ENCODE measurements at places on chromosomes 16 and 17.
A peak's percentile ranks its signal among the peaks of the same experiment; 100 is the strongest.

GRCh38 chr17:12927541-12928425 is 90.0 kb downstream of the ELAC2 start:
- peak; percentile 47 for DNase-seq

- DNase-seq: no peak
Observed at GRCh38 chr17:16460796-16461605, 31.0 kb downstream of the LRRC75A start.

GRCh38 chr17:28345419-28346198 is 10.0 kb downstream of the TNFAIP1 start:
- no peak for DNase-seq

DNA sequence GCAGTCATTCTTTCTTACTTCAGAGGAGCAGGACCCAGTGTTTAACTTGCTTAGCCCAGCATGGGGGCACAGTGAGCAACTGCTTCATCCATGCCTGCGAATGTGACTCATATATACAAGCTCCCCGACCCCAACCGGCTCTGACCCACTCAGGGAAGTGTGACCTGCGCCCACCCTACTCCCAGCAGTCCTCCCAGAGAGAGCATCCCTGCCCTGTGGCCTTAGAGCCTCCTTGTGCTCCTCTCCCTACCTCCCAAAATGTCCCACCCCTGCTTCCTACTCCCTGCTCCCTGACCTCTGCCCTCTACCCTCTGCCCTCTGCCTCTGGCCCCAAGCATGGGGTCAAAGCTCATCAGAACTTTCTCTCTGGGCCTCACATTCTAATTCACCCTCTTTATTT is 46.9 kb upstream of the DLX4 start:
- no peak for DNase-seq

DNA sequence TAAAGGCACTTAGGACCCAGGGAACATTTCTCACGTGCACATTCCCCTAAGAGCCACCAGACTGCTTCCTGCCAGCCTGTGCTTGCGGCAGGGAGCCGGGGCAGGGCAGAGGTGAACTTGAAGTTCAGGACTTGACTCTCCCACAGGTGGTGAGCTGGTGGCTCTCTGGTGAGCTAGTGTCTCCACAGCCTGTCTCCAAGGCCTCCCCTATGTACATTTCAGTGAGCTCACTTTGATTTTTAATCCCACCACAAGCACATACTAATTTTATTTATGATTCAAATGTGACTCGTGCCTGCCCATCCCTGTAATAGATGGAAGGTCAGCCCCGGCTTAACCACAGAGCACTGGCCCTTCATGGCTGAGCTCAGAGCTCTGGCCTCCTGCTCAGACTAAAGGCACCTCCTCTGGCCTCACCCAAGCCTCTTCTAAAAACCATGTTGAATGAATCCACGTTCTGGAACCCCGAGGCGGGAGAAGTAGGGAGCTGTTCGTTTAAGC is 9.2 kb downstream of the SNN start:
- peak; percentile 69 for DNase-seq

- no peak for DNase-seq
Observed at GRCh38 chr17:3852561-3852960, 6.5 kb upstream of the NCBP3 start.

DNA sequence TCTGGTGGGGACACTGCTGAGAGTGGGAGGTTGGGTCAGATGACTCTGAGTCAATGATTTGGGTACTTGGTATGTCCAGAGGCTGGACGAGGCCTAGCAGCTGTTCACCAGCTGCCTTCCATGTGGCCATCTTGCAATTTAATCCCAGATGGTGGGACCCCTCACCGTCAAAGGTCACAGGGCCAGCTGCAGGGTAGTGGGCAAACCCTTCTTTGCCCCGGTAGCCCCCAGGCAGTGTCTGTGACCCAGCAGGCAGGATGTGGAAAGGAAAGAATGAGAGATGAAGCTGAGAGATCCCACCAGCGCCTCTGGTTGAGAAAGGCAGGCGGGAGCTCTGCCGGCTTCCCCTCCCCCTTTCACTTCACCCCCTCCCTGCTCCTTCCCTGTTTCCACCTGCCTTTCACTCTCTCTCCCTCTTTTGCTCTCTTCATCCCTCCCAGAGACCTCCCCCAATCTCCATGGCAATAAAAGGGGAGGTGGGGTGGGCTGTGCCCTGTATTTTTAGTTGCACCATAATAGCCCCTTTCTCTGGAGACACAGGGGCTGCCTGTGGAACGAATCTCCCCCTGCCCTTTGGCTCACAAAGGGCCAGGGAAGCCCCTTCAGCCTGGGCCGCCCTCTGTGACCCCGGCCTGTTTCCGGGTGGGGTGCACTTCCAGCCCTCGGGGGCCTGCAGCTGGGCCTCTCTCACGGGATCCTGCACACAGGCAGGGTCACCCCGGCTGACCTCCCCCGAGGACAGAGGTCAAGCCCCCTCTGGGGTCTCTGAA is 20.2 kb downstream of the CDK5RAP3 start:
- DNase-seq: peak; percentile 36

GRCh38 chr16:65704866-65705265 is 583.0 kb upstream of the CDH11 start:
- DNase-seq: no peak

- DNase-seq: no peak
Observed at GRCh38 chr16:14139872-14140271, 68.8 kb downstream of the MRTFB start.

DNA sequence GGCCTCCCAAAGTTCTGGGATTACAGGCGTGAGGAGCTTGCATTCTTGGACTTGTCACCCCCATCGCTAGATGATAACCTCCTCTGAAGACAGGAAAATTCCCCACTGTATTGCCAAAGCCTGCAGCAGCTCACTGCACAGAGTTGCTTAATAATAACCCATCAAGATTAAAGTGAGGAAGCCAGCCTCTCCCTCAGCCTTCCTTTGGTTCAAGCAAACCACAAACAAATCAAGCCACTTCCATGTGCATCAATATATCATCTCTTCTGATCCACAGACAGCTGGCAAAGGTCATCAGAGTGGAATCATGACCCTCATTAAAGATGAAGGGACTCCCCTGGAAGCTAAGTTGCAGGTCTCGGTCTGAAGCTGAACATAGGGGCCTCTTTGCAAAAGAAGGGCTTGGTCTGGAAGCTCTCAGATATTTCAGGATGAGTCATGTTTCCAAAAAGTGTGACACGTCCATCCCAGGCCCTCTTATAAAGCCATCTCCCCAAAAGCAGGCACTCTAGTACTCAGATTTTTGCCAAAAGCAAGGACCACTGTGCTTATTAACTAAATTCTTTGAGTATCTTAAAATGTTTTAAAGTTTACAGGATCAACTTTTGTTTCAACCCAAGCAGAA is 4.8 kb downstream of the EMP2 start:
- peak; percentile 38 for DNase-seq

DNA sequence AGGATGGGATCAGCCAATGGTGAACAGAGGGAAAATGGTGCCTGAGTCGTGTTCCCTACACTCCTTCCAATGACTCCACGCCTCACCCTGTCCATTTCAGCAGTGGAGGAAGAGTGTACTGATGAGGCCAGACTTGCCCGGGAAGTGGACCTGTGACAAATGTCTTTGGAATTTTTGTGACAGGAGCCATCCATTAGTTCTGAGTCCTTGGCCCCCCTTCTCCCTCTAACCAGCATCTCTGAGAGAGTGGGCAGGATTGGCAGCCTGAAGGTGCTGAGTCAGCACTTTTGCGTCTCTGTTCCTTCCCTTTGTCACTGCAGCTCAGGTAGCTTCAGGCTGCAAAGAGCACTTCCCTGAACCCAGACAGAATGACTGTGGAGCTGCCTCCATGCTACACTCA is 30.8 kb downstream of the BEAN1 start:
- DNase-seq: no peak

DNA sequence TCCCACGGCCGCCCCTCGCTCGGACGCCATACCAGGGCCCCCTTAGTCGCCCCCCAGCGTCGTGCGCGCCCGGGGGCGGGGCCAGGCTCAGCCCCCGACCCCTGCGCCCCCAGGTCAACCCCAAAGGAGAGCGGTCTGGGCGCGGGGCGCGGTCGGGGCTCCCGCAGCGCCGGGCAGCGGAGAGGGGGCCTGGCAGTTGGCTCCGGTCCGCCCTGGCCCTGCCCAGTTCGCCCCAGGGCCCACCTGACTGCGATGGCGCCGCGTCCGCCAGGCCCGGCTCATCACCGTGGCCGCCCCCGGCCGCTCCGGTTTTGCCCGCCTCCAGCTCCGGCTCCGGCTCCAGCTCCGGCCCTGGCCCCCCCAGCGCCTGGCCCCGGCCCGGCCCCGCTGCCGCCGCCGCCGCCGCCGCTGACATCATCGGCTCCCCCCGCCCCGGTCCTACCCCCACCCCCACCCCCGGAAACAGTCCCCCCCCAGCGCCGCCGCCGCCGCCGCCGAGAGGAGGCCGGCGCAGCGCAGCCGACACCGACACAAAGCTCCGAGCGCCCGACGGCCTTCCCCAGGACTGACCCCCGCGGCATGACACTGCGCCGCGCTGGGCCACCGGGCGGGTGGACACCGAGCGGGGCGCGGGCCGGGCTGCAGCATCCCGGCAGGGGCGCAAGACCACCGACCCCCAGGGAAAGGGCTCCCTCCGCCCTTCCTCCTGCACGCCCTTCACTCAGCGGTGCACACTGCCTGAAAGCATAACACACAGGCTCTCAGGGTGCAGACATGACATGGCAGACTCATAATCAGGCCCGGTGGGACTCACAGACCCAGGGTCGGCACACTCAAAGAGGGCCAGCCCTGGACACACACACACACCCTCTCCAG is at the start of gene ZBTB4:
Gene ZBTB4, minus strand, starts transcription at position 419 of the 876 bp plus-strand sequence. CDS start 12,830 bp downstream, outside the sequence.
- peak; percentile 22 for DNase-seq

- DNase-seq: no peak
Observed at GRCh38 chr17:5135726-5136579, 20.1 kb downstream of the USP6 start.

- DNase-seq: no peak
Observed at GRCh38 chr17:64788286-64789060, 126.4 kb upstream of the SMURF2 start.

DNA sequence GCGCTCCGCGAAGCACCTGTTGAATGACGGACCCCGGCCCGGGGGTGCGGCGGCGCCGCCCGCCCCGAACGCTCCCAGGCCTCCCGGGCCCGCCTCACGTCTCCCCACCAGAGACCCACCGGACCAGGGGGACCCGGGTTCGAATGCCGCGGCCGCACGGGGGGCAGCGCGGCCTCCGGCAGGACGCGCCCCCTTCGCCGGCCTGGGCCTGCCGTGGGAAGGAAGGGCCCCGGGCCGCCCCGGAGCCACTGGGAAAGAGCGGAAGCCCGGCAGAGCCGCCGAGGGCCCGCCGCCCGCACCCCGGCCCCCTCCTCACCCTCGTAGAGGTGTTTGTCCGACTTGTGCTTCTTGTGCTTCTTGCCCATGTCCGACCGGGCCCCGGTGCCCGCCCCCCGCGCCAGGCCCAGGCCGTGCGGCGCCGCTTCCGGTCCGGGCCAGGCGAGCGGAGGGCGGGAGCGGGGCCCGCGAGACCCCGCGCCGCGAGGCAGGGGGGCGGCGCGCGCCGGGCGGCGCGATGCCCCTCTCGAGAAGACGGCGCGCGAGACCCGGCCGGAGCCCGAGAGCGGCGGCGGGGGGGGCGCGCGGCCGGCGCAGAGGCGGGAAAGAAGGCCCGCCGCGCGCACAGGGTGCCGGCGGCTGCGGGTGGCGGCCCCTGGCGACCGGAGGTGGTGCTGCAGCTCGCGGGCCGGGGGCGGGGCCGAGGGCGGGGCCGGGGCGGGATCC is at the start of gene BRD7:
Gene BRD7, minus strand, starts transcription at position 579 of the 723 bp plus-strand sequence. Its CDS starts 214 bp downstream, at position 365.
- peak; percentile 25 for DNase-seq

GRCh38 chr16:21116148-21116693 is 34.4 kb downstream of the DNAH3 start:
- peak; percentile 32 for DNase-seq

DNA sequence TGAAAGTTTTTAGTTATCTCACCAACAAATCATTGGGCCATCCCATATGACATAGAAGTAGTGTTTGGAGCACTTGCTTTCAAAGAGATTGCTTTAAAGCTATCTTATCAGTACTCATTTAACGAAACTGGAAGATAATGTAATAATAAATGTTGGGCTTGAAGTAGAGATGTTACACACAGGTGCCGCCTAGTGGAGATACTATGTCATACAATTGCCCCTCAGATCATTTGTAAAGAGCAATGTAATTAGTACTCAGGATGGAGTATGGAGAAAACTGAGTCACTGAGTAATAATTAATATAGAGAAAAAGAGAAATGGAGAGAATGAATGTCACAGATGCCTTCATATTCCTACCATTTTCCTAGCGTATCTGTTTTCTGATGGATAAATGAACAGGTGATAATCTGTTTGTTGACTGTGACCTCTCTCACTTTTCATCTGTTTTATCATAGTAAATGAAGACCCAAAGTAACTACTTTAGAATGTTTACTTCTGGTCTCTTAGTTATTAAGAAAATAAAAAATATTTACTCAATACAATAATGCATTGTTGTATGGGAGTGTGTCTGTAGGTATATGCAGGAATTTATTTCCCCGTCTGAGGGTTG is 80.4 kb downstream of the EFCAB5 start:
- peak; percentile 61 for DNase-seq

GRCh38 chr16:336269-336668 is 16.3 kb downstream of the AXIN1 start:
- DNase-seq: no peak

- no peak for DNase-seq
Observed at GRCh38 chr17:14882131-14882530, 383.0 kb downstream of the PMP22 start.

DNA sequence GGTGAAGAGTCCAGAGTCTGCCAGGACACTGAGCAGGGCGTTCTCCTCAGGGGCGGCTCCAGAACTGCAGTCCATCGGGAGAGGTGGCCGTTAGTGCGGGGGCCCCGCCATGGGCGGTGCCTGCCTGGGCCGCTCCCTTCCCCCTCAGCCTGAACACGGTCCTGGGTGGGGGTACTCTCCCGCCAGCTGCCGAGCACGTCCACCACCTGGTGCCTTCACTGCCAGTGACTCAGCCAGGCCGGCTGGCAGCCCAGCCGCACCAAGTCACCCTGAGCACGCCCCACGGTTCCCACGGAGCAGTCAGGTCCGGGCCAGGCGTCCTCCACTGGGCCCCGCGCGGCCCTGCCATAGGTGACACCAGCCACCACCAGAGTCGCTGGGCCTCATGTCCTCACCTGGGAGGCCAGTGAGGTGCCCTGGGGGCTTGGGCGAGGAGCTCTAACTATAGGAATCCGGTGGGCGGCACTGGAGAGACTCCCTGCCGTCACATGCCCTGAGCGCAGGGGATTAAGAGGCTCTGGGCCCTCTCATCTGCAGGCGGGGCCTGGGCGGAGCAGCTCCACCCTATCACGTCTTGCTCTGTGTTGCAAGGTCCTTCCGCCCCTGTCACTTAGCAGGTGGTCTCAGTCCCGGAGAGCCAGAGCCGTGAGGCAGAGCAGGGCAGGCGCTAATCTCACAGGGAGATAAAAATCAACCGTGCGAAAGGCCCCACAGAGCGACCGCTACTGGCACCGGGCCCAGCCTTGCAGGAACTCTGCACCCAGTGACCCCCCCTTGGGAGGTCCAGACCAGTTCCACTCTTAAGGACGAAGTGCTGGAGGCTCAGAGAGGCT is 14.3 kb downstream of the PIEZO1 start:
- peak; percentile 54 for DNase-seq

- peak; percentile 95 for DNase-seq
Observed at GRCh38 chr16:14007450-14007849, 63.7 kb upstream of the MRTFB start.

GRCh38 chr16:58501242-58502131 is 1.5 kb downstream of the NDRG4 start:
- no peak for DNase-seq

Data from fibroblast of mammary gland (primary cell).